NCI-H1092 (cell line): ENCODE measurements at places on chromosomes 6 and 20.

GRCh38 chr6:1735239-1735803 is 125.6 kb downstream of the FOXC1 start:
- no peak for DNase-seq

GRCh38 chr6:63844287-63844686 is 208.7 kb downstream of the PHF3 start:
- DNase-seq: no peak

DNA sequence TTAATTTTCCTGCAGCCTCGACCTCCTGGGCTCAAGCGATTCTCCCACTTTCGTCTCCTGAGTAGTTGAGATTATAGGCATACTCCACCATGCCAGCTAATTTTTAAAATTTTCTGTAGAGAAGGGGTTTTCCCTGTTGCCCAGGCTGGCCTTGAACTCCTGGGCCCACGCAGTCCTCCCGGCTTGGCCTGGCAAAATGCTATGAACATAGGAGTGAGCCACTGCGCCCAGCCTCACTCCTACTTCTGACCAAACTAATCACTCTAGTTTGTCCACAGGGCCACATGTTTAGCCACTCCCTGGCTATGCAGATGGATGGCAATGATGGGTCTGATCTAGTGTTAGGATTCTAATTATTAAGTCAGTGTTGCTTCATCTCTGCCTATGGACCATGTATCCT is 31.9 kb upstream of the RPN2 start:
- no peak for DNase-seq

GRCh38 chr6:127102299-127102698 is 16.2 kb upstream of the RSPO3 start:
- DNase-seq: no peak

DNA sequence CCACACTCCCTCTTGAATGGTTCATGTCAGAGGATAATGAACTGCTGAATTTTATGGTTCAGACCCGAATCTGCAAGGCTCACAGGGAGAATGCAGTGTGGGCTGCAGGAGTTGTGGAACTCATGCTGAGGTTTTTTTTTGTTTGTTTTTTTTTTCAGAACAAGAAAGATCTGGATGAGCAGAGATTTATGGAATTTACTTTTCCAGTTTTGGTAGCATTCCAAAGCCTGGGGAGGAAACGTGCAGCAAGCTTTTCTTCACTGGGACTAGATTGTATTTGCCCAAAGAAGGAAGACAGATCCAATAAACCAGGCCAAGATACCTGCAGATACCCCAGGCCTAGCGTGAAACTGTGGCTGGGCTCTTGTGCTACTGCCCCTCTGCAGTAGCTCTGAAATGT is 223.9 kb upstream of the TAB2 start:
- no peak for DNase-seq

GRCh38 chr6:32623693-32624092 is 13.5 kb upstream of the HLA-DQA1 start:
- no peak for DNase-seq

GRCh38 chr20:24503352-24503931 is 34.0 kb downstream of the SYNDIG1 start:
- no peak for DNase-seq

- no peak for DNase-seq
These were observed 743.3 kb downstream of the CD109 start for GRCh38 chr6:74439123-74439811.

- DNase-seq: no peak
These were observed 131.0 kb downstream of the IMPG1 start for GRCh38 chr6:75941509-75941908.

GRCh38 chr6:148508401-148509041 is 165.9 kb downstream of the SASH1 start:
- no peak for DNase-seq

DNA sequence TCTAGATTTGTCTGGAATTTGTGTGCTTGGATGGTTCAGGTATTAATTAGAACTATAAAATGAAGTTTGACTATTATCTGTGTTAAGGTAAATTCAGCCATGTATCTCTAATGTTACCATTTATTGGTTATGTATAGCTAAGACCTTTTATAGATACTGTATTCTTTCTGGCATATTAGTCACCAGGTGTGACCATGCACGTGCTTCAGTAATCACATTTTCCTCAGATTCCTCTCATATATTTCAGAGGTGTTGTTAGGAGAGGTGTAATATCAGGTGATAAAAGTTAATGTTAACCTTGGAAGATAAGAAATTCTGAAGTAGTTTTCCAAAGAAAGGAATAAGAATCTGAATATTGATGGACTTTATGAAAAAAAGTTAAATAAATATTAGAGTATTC is 194.5 kb upstream of the KHDRBS2 start:
- DNase-seq: no peak

GRCh38 chr20:43942201-43942590 is 27.5 kb downstream of the TOX2 start:
- DNase-seq: no peak

DNA sequence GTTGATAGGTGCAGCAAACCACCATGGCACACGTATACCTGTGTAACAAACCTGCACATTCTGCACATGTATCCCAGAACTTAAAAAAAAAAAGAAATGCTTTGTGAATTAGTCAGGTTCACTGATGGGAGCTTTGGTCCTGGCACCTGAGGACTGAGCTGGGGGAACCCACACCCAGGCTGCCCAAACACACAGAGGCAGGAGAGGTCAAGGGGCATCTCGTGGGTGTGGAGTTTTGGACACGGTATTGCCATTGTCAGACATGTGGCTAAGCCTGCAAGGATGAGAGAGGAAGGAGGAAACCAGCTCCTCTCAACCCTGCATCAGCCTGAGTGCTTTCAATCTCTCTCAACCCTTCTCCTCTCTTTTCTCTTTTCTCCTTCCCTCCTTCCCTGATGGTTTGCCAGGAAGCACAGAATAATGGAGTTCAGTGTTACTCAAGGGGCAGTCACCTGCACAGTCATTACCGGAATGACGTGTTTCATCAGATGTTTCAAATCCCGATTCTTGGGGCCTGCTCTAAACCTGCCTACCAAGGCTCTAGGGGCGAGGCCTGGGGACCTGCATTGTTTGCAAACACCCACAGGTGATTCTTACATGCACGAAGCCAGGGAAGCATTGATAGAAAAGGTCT is 89.9 kb upstream of the NEDD9 start:
- no peak for DNase-seq

DNA sequence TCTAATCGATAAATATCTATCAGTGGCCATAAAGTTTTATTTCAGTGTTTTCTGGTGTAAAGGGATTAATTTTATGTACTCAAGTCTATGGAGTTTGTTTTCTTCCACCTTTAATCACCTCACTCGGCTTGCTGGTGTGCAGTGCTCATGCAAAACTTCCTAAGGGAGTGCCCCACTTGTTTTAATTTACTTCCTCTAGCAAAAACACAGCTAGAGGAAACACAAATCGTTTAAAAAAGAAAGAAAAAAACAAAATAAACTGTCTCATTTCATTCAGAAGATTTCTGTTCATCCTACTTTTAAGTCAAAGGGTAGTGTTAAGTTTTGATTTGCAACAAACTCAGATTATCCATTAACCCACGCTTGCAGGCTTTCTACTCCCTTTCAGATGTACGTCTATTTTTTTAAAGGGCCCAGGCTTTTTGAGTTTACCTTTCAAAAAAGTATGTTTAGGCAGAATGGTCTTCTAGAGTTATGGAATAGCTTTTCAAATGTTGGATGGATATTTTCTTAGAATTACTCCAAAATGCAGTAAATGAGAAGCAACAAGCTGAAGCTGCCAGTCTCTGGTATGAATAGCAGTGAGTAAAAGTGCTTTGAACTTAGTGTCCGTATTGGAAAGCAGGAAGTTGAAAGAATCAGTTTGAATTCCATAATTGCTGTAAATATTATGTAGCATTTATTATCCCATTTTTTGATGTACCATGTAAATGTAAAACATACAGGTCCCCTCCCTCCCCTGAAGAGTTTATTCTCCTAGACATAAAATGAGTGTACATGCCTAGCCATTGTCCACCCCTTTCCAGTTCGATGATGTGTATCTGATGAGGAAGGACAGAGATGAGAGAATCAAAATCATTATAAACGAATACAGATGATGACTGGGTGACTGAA is 113.3 kb downstream of the SLC16A10 start:
- no peak for DNase-seq

- DNase-seq: no peak
These were observed 89.7 kb upstream of the GCM1 start for GRCh38 chr6:53238311-53238710.

DNA sequence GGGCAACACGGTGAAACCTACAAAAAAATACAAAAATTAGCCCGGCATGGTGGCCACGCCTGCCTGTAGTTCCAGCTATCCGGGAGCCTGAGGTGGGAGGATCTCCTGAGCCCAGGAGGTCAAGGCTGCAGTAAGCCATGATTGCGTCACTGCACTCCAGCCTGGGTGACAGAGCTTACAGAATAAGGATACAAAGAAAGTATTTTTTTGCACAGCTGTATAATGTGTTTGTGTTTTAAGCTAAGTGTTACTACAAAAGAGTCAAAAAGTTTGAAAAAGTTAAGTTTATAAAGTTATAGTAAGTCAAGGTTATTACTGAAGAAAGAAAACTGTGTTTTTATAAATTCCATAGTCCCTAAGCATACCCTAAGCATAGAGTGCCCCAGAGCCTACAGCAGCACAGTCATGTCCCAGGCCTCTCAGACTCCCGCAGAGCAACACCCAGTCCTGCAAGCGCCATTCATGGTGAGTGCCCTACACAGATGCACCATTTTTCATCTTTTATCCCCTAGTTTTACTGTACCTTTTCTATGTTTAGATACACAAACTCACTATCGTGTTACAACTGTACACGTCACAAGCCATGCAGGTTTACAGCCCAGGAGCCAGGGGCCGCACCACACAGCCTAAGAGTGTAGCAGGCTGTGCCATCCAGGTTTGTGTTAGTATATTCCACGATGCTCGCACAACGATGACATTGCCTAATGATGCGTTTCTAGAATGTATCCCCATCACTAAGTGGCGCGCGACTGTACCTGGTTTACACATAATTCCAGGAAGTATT is 22.4 kb downstream of the TAF4 start:
- no peak for DNase-seq

DNA sequence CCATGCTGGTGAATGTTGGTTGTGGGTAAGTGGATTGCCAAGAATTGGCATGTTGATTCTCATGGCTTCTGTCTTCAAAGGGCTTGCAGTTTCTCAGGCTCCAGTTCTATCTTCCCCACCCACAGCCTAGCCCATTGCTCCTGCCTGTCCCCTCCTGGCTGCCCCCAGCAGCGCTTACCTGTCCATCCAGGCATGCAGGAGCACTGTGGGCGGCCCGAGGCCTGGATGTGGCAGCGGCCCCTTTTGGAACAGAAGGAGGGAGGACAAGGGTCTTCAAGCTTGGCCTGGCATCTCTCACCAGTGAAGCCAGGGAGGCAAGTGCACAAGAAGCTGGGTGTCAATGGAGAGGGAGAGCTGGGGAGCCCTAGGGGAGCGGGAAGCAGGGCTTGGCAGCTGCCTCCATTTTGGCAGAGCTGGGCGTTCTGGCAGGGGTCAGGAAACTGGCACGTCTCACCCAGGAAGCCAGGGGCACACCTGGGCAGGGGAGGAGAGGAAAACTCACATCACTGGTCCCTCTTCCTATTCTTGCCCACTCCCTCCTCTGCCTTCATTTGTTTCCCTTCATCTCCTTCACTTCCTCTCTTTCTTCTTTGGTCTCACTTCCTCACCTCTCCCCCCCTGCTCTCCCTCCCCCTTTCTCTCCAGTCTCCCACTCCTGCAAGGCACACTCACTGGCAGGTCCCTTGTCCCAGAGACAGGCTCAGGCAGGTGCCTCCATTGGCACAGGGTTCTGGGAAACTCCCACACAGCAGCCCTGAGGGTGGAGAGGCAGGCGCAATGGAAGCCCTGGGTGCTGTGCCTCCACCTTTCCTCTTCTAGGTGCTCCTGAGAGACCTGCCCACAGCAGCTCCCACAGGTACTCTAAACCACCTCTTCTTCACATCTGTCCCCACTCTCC is 1.3 kb downstream of the NOTCH4 start:
- no peak for DNase-seq

- no peak for DNase-seq
These were observed 193.3 kb downstream of the SASH1 start for GRCh38 chr6:148535976-148536375.

GRCh38 chr6:32772656-32773055 is 9.3 kb upstream of the HLA-DQB2 start:
- DNase-seq: no peak

DNA sequence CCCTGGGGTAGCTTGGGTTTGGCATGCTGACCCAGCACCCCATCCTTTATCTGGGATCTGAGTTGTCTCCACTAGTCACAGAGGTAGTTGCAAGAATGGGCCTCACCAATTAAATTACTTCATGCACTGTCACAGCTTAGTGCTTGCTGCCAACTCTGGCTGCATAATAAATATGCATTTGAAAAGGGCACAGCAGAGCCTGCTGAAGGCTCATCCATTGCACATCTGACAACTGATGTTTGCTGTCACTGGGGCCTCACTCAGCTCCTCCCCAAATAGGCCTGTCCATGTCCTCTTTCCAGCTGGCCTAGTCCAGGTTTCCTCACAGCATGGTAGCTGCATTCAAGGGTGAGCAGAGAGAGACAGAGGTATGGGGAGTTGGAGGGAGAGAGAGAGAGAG is 13.3 kb upstream of the NXT1 start:
- DNase-seq: no peak

GRCh38 chr6:144652292-144652891 is 367.3 kb downstream of the UTRN start:
- DNase-seq: no peak

- peak; percentile 83 for DNase-seq
These were observed 4.9 kb downstream of the PKIG start for GRCh38 chr20:44587035-44587980.

- DNase-seq: no peak
These were observed at the start of gene RSPH9 for GRCh38 chr6:43644940-43645612. Gene RSPH9, plus strand, starts transcription at chr6:43645036. Its CDS starts 63 bp downstream, at chr6:43645099.
